Sciatic nerve (tissue), 2 donors: ENCODE measurements at places on chromosomes 16 and 17.

GRCh38 chr17:5439446-5439764 lies 450 bp upstream of the C1QBP start:
- no peak for DNase-seq

DNA sequence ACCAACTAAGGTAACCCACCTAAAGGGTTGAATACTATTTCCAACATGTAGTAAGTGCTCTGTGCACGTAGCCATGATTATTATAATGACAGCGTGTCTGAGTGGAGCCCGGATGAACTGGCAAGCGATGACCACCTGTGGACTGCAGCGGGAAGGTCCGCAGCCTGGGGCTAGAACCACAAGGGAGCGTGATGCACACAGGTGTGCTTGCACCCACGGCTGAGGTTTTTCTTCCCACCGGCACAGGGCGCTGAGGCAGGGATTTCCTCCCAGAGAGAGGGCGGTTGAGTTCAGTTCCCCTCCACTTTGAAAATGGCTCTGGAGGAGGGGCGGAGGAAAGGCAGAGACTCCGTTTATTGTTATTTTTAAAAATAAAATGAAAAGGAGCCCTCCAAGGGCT lies 221.7 kb upstream of the HSBP1 start:
- no peak for DNase-seq

GRCh38 chr17:41076788-41077187 lies 7.2 kb upstream of the KRTAP4-7 start:
- DNase-seq, result no peak

DNA sequence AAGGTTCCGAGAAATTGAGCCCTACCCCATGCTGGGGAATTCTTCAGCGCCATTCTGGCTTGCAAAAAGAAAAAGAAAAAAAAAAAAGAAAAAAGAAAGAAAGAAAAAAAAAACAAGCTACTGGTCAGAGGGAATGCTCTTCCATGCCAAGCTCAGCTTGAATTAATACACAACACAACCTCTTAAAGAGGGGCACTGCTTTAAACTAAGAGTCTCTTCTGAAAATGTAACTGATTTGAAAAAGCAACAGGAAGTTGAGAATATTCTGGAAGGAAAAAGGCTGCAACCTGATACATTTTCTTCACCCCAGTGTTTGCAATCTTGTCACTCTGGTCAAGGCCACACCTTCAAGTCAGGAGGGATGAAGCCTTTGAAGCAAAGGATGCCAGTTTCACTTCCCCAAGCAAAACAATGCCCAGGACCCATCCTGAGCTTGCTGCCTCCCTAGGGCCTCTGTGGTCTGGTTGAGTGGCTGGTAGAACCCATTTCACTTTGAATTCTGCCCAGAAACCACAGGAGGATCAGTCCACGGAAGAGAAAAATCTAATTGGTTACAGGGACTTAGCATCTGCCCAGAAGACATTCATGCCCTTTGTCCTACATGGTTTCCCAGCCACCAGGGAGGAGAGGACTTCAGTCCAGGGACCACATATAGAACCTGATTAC lies 389.7 kb downstream of the SOX9 start:
- no peak for DNase-seq

DNA sequence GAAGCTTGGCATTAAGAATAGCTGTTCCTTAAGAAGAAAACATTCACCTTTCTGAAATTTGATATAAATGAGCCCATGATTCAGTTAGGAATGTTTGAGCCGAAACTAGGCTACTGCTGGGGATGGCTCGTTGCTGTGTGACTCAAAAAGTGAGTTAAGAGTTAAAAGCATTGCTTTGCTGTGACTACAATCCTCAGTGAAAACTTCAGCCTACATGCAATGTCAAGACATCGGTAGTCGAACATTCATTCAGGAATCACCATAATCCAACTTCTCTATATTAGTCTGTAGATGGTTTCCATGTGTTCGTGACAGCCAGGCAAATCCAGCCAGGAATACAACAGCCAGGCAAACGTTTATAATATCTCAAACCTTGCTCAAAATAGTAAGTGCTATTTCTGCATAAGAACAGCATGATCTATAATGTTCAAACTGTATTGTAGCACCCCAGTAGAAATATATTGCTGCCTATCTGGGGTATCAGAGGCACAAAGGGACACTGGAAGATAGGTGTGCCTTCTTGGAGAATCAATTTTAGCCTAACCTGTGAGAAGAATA lies 1225.1 kb downstream of the CDH8 start:
- DNase-seq, result no peak

DNA sequence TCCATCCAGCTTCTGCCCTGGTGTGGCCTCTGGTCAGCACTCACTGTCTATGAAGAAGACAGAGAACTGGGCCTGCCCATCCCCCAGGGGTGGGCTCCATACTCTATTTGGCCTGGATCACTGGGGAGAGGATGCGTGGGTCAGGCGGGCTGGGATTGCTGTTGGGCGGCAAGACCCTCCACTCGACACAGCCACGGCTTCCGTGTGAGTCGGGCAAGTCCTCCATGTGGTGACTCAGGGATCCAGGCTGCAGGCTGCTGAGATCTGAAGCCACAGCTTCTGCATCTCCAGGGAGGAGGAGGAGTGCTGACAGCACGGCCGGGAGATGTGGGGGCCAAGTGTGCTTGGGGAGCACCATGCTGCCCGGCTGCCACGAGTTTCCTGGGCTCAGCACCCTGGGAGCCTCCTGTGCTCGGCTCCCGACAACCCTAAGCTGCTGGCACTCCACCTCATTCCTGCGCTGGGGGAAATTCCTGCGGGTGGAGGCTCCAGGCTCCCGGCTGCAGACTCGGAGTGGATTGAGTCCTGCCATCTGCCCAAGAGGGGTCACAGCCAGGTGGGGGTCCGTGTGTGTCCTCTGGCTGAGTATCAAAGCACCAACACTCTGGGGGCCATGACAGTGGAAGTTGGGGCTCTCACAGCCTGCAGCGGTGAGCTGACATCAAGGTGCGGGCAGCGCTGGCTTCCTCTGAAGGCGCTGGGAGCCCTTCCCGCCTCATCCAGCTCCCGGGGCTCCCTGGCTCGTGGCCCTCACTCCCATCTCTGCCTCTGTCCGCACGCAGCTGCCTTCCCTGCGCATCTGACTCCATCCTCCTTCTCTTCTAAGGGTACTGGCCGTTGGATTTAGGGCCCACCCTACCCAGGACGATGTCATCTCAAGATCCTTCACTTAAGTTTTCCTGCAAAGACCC lies 24.4 kb upstream of the CBFA2T3 start:
- DNase-seq, result no peak

DNA sequence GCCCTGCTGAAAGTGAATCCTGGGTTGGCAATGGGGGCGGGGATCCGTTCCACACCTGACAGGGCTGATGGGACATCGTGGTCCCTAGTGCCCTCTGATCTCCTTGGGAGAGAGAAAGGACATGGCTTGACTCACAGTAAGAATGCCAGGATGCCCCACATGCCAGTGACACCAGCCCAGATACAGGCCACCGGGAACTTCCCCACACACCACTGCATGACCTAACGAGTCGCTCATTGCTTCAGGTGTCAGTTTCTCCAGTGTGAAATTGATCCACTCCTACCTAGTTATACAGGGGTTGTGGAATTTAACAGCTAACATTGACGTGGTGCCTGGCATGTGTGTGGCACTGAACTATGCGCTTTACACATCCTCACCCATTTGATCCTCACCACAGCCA lies 7.5 kb downstream of the CD300LG start:
- no peak for DNase-seq

GRCh38 chr16:17419266-17419665 lies 51.5 kb downstream of the XYLT1 start:
- DNase-seq, result no peak

DNA sequence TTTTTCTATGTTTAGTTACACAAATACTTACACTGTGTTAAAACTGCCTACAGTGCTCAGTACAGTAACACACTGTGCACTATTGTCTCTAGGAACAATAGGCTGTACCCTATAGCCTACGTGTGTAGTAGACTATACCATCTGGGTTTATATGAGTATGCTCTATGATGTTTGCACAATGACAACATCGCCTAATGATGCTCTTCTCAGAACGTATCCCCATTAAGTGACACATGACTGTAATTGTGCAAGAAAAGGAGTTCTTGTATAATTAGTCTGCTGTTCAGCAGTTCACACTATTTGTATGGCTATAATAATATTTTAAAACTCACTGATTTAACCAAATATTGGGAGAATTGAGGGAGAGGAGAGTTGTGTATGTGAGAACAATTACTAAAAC lies 173.7 kb downstream of the TRIM37 start:
- no peak for DNase-seq

DNA sequence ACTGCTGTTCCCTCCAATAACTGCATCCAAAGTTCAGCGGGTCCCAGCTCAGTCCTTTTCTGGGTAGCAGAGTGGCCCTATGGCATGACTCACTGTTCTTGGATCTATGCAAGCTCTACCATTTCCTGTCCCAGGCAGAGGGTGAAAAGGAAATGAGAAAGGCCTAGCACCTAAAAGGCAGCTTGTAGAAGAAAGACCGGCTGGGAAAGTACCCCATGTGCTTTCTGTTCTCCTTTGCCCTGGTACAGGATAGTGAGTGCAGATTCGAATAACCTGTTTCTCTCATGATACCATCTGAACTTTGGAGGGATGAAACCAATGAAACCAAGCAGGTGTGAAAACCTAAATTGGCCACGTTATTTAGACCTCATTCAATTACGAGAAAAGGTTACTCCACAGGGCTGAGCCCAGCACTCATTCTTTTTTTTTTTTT lies 12.7 kb upstream of the HASPIN start:
- no peak for DNase-seq

- no peak for DNase-seq
These were observed 896 bp upstream of the MYLK3 start for GRCh38 chr16:46748775-46749705.

DNA sequence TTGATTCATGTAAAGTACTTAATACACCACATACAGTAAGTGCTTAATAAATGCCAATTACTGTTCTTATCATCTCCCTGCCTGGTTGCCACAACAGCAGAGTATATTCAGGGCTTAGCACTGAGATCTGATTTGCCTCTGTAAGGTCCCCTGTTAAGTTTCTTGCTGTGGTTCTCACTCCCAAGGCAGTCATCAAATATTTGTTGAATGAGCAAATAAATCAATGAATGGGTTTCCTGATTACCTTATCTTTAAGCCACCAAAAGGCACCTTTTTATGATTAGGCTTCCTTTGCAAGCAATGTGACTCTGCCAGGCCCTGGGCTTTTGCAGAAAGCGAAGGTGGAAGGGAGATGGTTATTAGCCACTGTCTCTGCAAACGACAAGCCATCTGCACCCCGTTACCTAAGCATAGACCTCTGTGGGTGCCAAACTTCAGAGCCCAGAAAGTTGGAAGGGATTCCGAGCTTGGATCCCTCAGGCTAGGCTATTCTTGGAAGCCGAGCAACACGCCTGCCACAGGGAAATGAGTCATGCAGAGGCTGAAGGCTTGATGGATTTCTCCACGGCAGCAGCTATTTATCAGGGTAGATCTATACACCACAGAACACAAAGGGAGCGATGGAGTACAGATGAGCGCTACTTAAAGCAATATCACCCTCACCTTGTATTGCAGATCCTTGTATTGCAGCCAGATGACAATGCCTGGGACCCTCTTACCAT lies 102.0 kb downstream of the GRIN2A start:
- DNase-seq, result no peak

DNA sequence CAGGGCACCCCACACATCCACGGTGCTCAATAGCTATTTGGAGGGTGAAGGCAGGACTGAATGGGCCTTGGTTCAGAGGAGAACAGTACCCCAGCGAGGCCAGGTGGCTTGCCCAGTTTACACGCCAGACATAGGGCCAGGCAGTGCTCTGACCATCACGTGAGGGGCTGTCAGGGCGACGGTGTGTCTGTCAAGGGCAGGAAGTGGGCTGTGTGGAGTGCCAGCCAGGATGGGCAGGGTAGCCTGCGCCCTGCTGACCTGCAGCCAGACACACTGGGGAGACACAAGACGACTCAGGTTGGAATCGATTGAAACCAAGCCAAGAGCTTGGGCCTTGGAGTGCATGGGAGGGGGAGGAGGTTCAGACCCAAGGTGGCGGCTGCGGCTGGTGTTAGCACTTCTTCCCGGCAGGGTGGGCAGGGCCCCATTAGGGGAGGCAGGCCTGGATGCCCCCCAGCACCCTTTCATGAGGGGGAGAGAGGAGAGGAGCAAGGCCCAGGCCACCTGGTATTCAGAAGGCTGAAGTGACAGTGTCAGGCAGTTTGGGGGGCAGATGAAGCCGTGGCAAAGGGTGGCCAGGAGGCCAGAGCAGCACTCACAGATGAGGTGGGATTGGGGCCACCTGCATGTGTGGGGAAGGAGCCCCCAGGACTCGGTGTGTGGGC lies 68.2 kb downstream of the SREBF1 start:
- DNase-seq, result no peak

DNA sequence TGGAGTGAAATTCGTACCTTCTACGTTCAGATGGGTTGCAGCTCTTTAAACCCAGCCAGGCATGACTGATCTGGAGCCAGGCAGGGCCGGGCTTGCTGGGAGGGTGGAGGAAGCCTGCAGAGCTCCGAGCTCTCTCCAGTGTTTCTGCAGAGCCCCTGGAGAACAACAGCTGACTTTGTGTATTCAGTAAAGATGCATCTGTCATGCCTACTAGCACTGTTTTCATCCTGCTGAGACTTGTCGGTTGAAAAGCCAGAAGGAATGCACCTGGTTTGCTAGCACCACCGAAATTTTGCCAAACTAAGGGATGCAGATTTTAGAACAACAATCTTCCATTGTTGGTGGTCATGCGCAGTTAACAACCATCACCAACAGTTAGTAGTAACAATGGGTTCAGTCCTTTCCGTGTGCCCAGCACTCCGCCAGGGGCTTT lies 22.4 kb upstream of the SCNN1B start:
- DNase-seq, result no peak

GRCh38 chr16:1145383-1146100 lies 7.4 kb upstream of the CACNA1H start:
- no peak for DNase-seq

DNA sequence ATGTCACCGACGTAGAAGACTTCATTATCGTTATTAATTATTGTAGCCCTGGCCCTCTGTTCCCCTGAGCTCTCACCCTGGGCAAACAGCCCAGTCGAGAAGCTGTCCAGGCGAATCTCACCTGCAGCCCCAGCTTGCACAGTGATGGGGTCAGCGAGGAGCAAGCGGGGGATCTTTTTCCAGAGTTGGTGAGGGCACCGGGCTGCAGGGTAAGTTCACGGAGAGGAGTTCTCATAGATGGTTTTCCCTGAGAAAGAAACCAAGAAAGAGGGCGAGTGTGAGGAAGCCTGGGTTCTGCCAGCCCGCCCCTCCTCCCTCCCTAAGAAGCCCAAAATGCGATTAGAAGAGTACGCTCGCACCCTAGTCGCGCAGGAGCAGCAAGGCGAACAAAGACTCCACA lies 436 bp downstream of the SPAG5 start:
- DNase-seq, result no peak

DNA sequence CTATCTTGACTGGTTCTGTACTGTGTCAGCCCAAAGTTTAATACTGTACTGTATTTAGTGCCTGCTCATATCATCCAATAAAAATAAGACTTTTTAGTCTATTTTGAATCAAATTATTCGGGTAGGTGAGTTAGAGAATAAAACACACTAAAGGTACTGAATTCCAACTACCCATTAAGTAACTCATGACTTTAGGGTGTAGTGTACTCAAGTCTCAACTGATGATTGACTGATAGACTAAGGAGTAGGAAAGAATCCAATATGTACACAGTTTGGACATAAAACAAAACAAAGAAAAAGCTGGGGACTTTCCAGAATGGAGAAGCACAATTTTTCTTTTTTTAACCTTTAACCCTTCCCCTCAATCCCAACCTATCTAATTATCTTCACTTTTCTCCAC lies 4.1 kb downstream of the EZH1 start:
- DNase-seq, result no peak

- DNase-seq, result peak; percentile 88
These were observed 217.3 kb downstream of the RBFOX3 start for GRCh38 chr17:79393358-79394052.

GRCh38 chr17:73744411-73744810 lies 100.2 kb upstream of the SDK2 start:
- no peak for DNase-seq
